ENCODE measurements at places on chromosomes 2 and 18.

DNA sequence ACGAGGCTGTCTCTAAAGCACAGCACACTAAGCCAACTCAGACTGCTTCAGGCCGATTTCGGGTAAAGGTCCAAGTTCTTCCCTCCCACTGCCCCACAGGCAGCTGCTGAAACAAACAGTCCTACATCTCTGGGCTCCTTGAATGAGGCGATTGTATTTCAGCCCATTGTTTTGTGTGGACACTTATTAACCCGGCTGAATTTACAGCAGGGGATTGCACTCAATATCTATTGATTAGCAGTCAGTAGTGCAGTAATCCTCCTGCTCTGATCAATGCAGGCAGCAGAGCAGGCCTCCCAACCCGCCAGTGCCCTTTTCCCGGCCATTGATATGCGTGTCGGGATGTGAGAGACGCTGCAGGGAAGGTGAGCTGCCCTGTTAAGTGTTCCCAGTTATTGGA lies 330.1 kb downstream of the CMPK2 start:
- no peak for DNase-seq

GRCh38 chr2:203625701-203626100 lies 80.7 kb upstream of the CD28 start:
- no peak for DNase-seq

DNA sequence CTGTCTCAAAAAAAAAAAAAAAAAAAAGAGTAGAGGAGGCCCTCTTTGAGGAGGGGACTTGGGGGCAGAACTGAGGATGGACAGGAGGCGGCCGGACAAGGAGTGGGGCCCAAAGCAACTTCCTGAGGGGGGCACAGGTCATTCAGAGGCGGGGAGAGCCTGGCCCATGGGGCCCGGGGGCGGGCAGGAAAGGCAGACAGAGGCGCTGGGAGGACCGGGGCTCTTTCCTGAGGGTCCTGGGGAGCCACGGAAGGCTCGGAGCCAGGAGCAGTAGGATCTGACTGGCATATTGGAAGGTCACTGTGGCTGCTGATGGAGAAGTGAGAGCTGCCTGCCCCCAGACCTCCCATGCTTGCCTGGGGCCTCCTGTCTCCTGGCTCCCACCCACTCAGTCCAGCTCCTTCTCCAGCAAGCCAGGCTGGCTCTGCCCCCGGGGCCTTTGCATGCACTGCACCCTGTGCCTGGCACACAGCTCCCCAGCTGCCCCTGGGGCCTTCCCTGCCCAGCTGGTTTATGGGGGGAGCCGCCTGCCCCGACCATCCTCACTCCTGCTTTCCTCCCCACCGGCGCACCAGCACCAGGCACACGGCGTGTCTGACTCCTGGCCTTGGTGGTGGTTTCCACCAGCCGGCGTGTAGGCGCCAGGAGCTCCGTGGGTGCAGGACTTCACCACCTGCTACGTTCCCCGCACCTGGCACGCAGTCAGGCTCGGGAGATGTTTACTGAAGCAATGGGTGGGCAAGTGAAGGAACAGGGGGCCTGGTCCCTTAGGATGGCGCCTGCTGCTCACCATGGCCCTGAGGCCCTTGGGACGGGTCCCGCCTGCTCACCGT lies 5.6 kb downstream of the ESPNL start:
- DNase-seq: no peak

DNA sequence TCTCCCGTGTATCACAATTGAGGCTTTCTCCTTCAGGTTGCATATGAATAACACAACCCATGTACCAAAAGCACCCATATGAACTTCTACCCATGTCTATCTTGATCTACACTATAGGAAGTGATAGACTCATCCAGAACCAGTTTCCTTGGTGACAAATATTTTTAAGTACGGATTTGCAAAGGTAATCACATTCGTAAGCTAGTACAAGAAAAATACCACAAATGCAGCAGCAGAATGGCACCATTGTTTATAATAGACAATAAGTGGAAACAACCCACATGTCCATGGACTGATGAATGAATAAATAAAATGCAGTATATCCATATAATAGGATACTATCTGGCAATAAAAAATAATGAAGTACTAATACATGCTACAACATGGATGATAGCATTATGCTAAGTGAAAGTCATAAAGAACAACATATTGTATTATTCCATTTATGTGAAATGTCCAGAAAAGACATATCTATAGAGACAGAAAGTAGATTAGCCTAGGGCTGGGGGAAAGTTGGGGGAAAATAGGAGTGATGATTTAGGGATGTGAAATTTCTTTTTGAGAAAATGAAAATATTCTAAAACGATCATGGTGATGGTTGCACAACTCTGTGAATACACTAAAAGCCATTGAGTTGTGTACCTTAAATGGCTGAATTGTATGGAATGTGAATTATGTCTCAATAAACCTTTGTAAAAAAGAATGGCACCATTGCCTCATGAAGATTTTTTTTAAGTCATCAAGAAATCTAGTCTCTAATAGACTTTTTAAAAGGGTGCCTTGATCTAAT lies 3.4 kb upstream of the CCDC88A start:
- no peak for DNase-seq

DNA sequence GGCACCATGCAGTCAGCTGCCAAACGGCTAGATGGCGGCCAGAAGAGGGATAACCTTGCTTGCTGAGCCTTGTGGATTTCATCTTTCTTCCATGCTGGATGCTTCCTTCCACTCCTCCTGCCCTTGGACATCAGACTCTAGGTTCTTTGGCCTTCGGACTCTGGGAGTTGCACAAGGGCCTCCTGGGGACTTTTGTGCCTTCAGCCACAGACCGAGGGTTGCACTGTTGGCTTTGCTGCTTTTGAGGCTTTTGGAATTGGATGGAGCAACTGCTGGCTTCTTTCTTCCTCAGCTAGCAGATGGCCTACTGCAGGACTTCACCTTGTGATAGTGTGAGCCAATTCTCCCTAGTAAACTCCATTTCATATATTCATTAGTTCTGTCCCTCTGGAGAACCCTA lies 31.0 kb downstream of the STRADB start:
- no peak for DNase-seq

GRCh38 chr2:43725711-43726246 lies 48.1 kb upstream of the DYNC2LI1 start:
- no peak for DNase-seq

GRCh38 chr2:74835831-74836674 lies 2.1 kb downstream of the HK2 start:
- DNase-seq: no peak

- DNase-seq: no peak
Measured at GRCh38 chr18:25646971-25647370, 295.0 kb upstream of the ZNF521 start.

DNA sequence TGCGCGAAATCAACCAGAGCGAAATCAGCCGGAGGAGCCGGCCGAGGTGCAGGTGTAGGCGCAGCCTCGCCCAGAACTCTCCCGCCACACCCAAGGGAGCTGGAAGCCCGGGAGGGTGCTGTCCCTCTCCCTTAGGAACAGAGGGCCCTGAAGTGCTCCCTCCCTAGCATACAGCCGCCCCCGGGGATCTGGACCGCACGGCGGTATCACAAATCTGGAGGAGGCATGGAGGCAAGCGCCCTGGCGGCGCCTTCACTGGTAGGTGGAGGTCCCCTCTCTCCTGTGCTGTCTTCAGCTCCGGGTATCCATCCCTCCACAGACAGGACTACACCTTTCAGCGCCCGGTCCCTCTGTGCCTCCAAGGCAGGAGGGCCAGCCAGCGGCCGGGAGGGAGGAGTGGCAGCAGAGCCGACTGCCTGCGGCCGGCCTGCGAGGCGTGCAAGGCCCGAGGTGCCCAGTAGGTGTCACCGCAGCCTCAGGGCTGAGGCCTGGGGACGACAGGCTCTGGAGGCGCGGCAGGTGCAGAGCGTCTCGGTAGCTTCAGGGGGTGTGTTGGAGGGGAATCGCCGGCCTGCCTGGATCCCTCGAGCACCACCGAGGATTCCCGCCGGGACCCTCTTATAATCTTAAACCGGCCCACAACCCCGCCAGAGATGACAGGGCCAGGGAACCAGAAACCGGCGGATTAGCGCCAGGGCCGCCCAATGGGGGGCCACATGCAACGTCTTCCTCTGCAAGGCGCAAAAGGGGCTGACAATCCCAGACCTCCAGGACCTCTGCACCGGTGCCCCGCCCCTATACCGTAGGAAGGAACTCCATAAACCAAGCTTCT lies 2.8 kb downstream of the IHH start:
- no peak for DNase-seq
